ENCODE measurements at places on chromosomes 1 and 21. TPM values are rescaled to one million over a fixed set of nuclear protein-coding genes. Genes with fewer than 3 reads are reported as not detected.
A peak's percentile ranks its signal among the peaks of the same experiment; 100 is the strongest.

LCE3E gene
- not detected for total RNA-seq

GRCh38 chr1:160083968-160084770 is 2.8 kb downstream of the KCNJ9 start:
- peak; percentile 83 for DNase-seq

GRCh38 chr21:45281411-45282282 is 6.0 kb downstream of the POFUT2 start:
- no peak for DNase-seq

DNA sequence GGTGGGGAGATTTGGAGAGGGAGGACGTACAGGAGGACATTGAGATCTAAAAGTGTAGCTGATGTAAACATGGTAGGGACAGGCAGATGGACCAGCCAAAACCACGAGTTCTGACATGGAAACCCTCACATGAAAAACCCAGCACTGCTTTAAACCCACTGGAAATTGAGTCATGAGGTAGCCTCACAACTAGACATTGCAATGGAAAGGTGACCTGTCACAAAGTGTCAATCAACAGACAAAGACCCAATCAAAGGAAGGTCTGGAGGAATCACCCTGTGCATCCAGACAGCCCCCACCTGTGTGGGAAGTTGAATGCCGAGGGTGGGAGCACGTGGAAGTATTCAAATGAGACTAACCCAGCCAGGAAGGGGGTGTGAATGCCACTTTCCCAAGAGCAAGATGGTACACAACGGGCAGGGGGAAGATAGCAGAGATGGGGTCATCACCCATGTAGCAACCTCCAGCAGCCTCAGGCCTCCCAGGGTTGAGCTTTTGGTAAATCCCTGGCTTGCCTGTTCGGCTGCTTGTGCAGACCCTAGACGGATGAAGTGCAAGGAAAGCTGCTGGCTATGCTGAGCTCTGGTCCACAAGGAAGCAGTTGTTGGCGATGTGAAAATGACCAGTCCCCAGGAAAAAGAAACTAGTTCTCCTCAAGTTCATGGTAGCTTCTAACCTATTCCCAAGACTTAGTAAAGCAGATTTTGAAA is 5.6 kb downstream of the FCMR start:
- no peak for DNase-seq

ACTA1 gene
- not detected for total RNA-seq

DNA sequence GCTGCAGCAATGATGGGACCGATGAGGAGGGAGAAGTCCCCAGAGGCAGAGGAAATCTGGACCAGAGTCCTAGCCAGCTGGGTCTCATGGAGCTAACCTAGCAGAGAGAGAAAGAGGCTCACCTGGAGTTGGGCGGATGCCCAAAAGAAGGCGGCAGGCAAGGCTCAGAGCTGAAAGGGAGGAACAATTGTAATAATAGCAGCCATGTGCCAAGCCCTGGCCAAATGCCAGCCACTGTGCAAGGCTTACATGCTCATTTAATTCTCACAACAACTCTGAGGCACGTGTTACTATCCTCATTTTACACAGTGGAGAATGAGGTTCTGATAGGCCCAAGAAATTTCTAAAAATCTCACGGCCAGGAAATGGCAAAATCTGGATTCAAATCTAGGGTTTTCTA is 50.0 kb upstream of the ZNF648 start:
- no peak for DNase-seq

S100A7A gene
- total RNA-seq, result not detected

All from kidney (tissue), 22 donors.